C1 segment of cervical spinal cord (tissue), 14 donors: ENCODE measurements at places on chromosomes 1 and 21.
A peak's percentile ranks its signal among the peaks of the same experiment; 100 is the strongest.

DNA sequence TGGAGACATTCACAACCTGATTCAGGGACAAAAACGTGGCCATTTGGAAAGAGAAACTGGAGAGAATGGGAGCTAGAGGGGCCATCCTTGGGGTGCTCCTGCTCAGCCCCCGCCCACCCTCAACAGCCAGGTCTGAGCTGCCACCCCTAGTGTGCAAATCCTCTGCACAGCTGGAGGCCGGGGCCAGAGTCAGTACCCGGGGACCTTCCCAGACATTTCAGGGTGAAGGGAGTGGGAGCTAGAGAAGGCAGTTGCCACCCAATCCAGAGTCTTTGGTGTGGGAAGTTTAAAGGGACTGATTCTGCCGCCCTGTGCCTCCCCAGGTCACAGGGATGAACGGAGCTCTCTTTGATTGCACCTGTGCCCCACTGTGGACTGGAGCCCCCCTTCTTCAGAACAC is 397.4 kb downstream of the MATN1 start:
- no peak for DNase-seq

GRCh38 chr1:207873055-207873890 is 37.7 kb downstream of the CD34 start:
- DNase-seq, result no peak

GRCh38 chr1:10242135-10242534 is 31.8 kb downstream of the KIF1B start:
- no peak for DNase-seq

DNA sequence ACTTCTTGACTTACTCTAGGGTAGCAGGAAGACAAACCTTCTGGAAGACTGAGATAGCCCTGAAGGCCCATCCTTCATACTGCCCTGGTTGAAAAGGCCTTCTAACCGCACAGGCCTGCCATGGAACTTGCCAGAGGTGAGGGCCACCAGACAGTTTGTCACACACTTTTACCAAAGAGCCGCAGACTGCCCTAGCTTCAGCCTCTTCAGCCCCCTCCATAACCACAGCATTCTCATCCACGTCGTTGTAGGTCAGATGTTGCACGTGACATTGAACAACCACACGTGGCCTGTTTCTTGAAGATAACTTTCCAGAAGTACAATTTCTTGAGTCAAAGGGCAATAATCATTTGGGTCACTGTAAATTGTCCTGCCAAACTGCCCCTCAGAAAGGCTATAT is 18.9 kb downstream of the ZNF362 start:
- no peak for DNase-seq

DNA sequence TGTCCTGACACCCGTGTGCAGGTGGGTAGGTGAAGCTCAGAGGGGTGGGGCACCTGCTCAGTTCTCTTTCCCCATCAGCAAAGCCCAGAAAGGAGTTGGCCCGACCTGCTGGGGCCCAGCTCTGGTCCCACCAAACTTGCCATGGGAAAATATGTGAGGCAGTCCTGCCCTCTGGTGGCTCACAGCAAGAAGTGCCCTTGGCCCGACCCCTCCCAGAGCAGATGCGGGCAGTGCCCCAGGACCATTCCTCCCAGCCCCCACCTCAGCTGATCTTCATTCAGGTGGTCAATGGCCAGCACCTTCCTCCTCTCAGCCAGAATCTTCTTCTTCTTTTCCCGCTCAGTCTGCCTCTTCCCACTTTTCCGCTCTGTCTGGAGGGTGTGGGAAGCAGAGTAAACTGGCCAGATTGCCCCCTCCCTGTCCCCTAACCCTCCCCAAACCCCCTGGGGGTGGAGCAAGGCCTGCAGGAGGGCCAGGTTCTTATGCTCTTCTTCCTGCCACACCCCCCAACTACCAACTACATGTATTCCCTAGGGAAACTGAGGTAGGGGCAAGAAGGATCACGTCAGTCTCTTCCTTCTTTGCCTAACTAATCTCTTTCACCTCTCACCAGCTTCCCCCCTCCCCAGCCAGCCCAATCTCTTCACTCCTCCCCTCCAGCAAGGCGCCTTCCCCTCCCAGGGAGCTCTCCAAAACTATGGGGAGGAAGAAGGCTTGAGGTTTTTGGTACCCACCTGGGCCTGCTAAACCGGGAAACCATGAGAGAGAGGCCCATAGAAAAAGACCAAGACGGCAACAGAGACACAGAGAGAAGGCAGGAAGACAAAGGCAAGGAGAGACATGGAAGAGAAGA is 15.6 kb downstream of the TNNT2 start:
- DNase-seq, result no peak

GRCh38 chr1:23625929-23626535 is 65.6 kb upstream of the RPL11 start:
- no peak for DNase-seq

GRCh38 chr1:85464497-85465098 is 361 bp downstream of the DDAH1 start:
- DNase-seq, result peak; percentile 83

GRCh38 chr21:37270576-37271365 is 3.6 kb upstream of the VPS26C start:
- no peak for DNase-seq

- no peak for DNase-seq
Measured at GRCh38 chr1:152110365-152110859, 4.8 kb downstream of the TCHH start.

- DNase-seq, result no peak
Measured at GRCh38 chr1:84427250-84428188, 29.2 kb downstream of the DNASE2B start.

GRCh38 chr1:13725714-13726175 is 25.8 kb downstream of the PRDM2 start:
- no peak for DNase-seq

DNA sequence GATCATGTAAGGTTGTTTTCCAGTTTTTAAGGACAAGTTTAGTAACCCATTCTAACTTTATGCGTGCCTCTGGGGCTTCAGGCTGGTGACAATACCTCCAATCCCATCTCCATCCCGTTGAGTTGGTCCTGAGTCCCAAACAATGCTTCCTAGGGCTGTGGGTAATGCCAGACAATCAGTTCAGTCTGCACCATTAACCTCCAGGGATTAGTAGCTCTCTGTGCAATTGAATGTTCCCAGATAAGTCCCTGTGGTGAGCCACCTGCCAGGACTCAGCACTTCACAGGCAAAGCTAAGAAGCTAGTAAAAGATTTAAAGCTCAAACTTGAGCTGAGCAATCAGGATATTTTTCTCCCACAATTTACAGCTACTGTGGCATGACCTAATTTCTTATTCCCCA is 462.2 kb upstream of the PTBP2 start:
- DNase-seq, result no peak

GRCh38 chr1:32020339-32020738 is 6.7 kb downstream of the KHDRBS1 start:
- no peak for DNase-seq

DNA sequence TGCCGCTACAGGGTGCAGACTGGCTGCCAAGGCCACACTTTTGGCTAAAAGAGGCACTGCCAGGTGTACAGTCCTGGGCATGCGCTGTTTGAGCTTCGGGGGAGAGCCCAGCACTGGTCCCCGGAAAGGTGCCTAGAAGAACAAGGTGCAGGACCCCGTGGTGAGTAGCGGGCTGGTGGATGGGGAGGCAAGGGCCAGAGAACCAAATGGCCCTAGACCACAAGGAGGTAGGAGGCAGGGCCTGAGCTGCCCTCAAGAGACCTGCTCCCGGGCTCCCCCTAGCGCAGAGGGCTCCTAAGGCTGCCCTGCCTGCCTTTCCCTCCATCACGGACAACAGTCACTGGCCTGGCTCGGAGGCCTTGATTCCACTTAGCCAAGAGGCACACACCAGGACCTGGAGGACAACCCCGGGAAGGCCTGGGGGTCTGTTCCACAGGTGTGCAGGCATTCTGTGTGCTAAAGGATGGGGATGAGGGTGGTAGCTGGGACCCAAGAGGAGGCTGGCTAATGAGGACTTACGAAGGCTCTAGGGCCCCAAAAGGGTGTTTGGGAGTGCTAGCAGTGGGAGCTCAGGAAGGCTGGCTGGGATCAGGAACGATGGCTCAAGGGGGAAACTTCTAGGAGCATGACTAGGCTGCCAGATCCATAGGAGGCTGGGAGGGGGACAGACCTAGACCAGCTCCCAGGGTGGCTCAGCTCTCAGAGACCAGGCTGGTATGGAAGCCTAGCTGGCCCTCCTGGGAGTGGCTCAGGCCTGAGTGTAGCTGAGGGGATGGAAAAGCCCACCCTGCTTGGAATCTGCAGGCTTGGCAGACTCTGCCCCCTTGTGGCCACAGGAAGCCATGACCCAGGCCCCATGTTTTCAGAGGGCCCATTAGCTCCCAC is 742 bp downstream of the ARTN start:
- no peak for DNase-seq

DNA sequence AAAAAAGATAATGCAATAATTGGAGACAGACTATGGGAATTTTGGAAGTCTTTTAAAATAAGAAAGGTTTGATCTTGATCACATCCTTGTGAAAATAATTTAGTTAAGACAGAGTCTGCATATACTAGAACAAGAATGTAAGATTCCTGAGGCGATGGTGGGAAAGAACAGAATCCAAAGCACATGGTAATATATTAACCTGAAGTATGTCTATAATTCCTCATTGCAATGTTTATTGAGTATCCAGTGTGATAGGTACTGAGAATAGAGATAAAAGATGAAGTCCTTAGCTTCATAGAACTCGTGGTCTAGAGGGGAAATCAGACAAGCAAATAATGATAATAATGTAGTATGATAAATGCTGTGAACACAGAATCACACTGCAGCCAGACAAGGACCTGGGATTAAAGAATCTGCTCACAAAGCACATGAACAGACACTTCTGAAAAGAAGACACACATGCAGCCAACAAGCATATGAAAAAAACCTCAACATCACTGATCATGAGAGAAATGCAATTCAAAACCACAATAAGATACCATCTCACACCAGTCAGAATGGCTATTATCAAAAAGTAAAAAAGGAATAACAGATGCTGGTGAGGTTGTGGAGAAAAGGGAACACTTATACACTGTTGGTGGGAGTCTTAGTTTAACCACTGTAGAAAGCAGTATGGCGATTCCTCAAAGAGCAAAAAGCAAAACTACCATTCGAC is 6.9 kb upstream of the ANGPTL3 start:
- no peak for DNase-seq

GRCh38 chr1:245693116-245693793 is 538.5 kb downstream of the KIF26B start:
- no peak for DNase-seq
